ENCODE measurements at places on chromosomes 4 and X.

GRCh38 chr4:167383291-167383690 lies 149.0 kb upstream of the SPOCK3 start:
- no peak for DNase-seq

DNA sequence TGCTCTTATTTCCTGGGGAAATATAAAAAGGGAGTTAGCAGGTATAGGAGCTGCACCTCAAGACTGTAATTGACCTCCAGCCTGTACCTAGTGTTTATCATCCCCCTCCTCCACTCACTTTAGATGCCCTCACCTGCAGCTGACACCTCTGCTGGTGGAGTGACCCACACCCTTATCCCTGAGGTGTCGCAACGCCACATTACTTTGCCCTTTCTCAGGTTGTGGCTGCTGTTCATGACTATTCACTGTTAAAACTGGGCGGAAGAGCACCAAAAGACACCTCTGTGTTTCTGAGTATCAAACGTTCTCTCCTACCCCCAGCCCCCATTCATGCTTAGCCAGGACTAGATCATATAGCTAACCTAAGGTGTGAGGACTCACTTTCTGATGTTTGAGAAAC lies 101.5 kb upstream of the ADAMTS3 start:
- no peak for DNase-seq

DNA sequence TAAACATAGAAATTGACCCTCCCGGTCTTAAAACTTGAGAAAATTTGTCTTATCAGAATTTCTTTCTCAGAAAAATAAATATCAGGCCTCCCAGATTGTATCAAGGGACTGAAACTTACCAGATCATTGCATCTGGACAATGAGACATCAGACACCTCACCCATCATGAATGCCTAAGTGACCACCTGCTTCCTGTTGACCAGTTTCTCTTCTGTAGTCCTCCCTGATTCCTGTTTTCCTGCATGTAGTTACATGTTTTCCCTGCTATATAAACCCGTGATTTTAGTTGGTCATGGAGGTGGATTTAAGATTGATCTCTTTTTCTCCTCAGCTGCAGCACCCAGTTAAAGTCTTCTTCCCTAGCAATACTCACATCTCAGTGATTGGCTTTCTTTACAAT lies 548.1 kb downstream of the PPP4R3C start:
- DNase-seq: no peak

- DNase-seq: no peak
Observed at GRCh38 chr4:182600856-182601255, 316.3 kb downstream of the DCTD start.

Data from type B pancreatic cell (in vitro differentiated cells).